Testis (tissue), 5 donors: ENCODE measurements at places on chromosomes 12 and 14. TPM values are rescaled to one million over a fixed set of nuclear protein-coding genes. Genes with fewer than 3 reads are reported as not detected.

DNA sequence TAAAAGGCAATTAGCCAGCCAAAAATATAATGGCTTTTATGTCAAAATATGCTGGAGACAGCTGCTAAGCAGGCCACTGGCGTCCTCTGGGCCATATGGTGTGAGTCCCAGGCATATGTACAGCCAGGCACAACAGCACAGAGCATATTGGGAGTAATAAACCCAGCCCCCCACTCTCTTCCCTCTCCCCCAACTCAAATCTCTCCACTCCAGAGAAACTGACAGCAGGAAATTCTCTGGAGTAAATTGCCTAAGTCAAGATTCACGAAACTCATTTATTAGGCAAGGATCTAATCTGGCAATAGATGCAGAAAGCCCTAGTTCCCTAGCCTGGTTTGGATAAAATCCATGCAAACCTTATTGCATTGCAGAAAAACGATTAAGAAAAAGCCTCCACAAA is 147.9 kb upstream of the SEL1L start:
- no peak for DNase-seq

DNA sequence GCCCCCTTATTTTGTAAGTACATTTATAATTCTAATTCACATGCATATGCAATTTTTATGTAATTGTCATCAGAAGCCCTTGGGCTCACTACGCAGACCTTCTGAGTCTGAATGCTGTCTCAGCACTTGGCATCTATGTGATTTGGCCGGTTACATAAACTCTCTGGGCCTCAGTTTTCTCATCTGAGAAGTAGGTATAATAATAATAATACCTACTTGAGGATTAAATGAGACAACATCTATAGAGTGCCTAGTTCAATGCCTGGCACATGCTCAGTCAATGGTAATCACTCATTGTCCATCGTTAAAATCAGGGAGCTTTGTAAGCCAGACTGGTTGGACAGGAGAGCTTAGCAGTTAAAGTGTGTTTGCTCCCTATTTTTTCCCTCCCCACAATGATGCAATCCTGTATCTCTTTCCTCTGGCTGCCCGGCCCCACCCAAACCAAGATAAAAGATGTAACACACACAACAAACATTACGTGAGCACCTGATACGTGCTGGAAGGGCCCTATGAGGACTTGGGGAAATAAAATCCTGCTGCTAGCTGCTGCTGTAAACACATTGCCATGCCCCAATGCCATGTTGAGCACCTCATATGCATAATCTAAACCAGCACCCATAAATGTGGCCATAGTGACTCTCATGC is 235.0 kb downstream of the CRADD start:
- DNase-seq = no peak

DNA sequence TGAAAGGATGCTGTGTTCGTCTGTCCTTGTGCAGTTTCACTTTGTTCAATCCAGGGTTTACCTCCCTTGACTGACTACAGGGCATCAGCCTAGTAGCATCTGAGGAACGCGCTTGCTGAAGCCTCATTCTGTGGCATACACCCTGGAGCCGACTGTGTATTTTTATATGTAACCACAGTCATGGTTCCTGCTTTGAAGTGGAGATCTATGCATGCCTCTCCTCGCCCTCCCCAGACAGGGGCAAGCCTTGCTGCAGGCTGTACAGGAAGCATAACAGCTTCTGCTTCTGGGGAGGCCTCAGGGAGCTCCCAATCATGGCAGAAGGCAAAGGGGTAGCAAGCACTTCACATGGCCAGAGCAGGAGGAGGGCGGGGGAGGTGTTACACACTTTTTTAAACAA is 262.1 kb downstream of the BCL11B start:
- DNase-seq = no peak

GRCh38 chr12:120933786-120934185 is 29.6 kb upstream of the SPPL3 start:
- DNase-seq = no peak

KCNMB4 gene
- 3.5 TPM for polyA plus RNA-seq

DRAM1 gene
- polyA plus RNA-seq = 13.1 TPM

TEX52 gene
- polyA plus RNA-seq = 11.4 TPM
